ENCODE measurements at places on chromosomes 5 and 9.

- DNase-seq, result no peak
Observed at GRCh38 chr5:89817841-89818240, 591.7 kb downstream of the CETN3 start.

- peak; percentile 48 for DNase-seq
Observed at GRCh38 chr9:113574441-113575262, 111.1 kb downstream of the RGS3 start.

- DNase-seq, result no peak
Observed at GRCh38 chr9:128654481-128654880, 2.2 kb downstream of the DYNC2I2 start.

DNA sequence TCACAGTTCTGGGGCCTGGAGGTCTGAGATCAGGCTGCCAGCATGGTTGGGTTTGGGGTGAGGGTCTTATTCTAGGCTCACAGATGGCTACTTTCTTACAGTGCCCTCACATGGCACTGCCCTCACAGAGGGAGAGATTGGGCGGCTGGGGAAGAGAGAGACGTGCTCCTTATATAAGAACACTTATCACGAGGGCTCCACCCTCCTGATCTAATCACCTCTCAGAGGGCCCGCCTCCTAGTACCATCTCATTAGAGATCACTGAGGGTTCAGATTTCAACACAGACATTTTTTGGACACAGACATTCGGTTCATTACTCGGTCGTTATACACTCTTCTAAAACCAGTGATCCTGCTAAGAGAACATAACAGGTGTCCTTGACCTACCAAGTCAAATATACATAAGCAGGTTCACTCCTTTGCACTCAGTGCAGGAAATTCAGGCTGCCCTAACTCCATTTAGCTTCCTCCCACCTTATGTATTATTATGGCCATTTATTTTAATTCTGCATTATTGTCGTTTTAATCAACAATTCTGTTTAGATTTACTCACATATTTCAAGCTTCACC, 121.7 kb downstream of the ICE1 start:
- no peak for DNase-seq

- DNase-seq, result peak; percentile 97
Observed at GRCh38 chr5:37771731-37772130, 68.1 kb downstream of the GDNF start.

- peak; percentile 7 for DNase-seq
Observed at GRCh38 chr9:79812507-79813257, 240.9 kb downstream of the TLE4 start.

GRCh38 chr5:31585895-31586270, 53.0 kb upstream of the PDZD2 start:
- peak; percentile 45 for DNase-seq

GRCh38 chr5:389891-390622, 52.9 kb upstream of the EXOC3 start:
- no peak for DNase-seq

DNA sequence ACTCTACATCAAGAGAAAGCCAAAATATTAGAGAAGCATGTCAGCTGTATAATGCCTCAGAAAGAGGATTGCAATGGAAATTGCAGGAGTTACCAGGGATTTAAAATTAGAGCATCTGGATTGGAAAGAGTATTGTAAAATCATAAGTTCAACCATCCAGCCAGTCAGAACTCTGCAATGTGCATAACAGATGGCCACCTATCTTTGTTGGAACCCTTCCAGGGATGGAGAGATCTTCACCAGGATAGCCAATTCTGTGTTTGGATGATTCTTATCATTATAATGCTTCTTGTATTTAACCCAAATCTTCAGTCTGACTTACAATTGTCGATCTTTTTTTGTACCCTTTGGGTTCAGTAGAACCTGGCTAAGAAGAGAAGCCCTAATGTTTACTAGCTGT, 164.4 kb downstream of the TLR4 start:
- DNase-seq, result no peak
